ENCODE measurements at places on chromosomes 1 and 21. TPM values are rescaled to one million over a fixed set of nuclear protein-coding genes. Genes with fewer than 3 reads are reported as not detected.

HTR1D gene
- not detected for total RNA-seq

SLC6A17 gene
- 0.16 TPM for total RNA-seq

ANKRD35 gene
- total RNA-seq = 3.9 TPM

IGSF8 gene
- 10.8 TPM for total RNA-seq

SLC30A10 gene
- total RNA-seq = not detected

ASCL5 gene
- not detected for total RNA-seq

FBXO2 gene
- total RNA-seq = 2.0 TPM

OR2T35 gene
- not detected for total RNA-seq

TSPEAR gene
- total RNA-seq = 0.08 TPM

CORT gene
- total RNA-seq = 0.36 TPM

GJA4 gene
- not detected for total RNA-seq

AGBL4 gene
- total RNA-seq = not detected

PRDM2 gene
- total RNA-seq = 25.3 TPM

C1orf115 gene
- total RNA-seq = not detected

CEP170 gene
- total RNA-seq = 207 TPM

NPR1 gene
- total RNA-seq = 1.5 TPM

UMODL1 gene
- total RNA-seq = not detected

CDA gene
- not detected for total RNA-seq

SKI gene
- total RNA-seq = 28.1 TPM

SPATA6 gene
- total RNA-seq = 10.5 TPM

AADACL3 gene
- not detected for total RNA-seq

ELAPOR1 gene
- total RNA-seq = 0.45 TPM

IL22RA1 gene
- total RNA-seq = 0.09 TPM

CFAP141 gene
- not detected for total RNA-seq

MAP1LC3C gene
- 0.09 TPM for total RNA-seq

OR2M3 gene
- not detected for total RNA-seq

FAM151A gene
- not detected for total RNA-seq

ANP32E gene
- 35.1 TPM for total RNA-seq

RNU1-3 gene
- total RNA-seq = under 0.01 TPM

CFHR5 gene
- not detected for total RNA-seq
